ENCODE measurements at places on chromosomes 3 and 15.

- no peak for DNase-seq
- H3K36me3 ChIP-seq: no peaks in the 10 kb centered on the region
- H3K4me1 ChIP-seq: peaks cover 16% of the 10 kb centered on the region
- no peak overlapping the region for H3K4me3 ChIP-seq
- no peak overlapping the region for H3K27ac ChIP-seq
Observed at GRCh38 chr15:98663606-98664005, 15.3 kb downstream of the IGF1R start.

DNA sequence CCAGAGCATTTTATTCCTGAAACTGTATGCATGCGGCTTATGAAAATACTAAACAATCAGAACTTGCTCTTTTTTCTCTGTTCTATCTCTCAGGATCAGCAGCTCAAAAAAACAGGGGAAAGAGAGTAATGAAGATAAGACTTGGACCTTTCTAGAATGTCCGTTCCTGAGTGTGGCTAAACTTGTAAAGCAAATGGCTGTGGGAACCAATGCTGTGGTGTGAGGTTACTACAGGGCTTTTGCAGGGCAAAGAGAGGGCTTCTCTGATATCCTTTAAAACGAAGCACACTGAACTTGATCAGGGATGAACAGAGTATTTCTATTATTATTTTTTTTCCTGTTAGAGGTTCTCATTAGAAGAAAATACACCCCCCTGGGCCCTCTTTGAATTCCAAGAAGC lies 223.4 kb downstream of the THRB start:
- no peak overlapping the region for H3K4me3 ChIP-seq
- H3K27me3 ChIP-seq: peaks cover 13% of the 10 kb centered on the region
- no peak for DNase-seq
- H3K36me3 ChIP-seq: no peaks in the 10 kb centered on the region
- H3K27ac ChIP-seq: no peak overlapping the region
- H3K4me1 ChIP-seq: no peaks in the 10 kb centered on the region

GRCh38 chr3:52068730-52069129 lies 12.4 kb upstream of the DUSP7 start:
- no peak for DNase-seq
- no peaks in the 10 kb centered on the region for H3K4me1 ChIP-seq
- no peaks in the 10 kb centered on the region for H3K27me3 ChIP-seq
- H3K27ac ChIP-seq: no peak overlapping the region

GRCh38 chr3:55069950-55070349 lies 142.1 kb upstream of the LRTM1 start:
- H3K4me1 ChIP-seq: no peaks in the 10 kb centered on the region
- no peak for DNase-seq
- H3K36me3 ChIP-seq: no peaks in the 10 kb centered on the region
- H3K4me3 ChIP-seq: no peak overlapping the region
- no peak overlapping the region for H3K27ac ChIP-seq

DNA sequence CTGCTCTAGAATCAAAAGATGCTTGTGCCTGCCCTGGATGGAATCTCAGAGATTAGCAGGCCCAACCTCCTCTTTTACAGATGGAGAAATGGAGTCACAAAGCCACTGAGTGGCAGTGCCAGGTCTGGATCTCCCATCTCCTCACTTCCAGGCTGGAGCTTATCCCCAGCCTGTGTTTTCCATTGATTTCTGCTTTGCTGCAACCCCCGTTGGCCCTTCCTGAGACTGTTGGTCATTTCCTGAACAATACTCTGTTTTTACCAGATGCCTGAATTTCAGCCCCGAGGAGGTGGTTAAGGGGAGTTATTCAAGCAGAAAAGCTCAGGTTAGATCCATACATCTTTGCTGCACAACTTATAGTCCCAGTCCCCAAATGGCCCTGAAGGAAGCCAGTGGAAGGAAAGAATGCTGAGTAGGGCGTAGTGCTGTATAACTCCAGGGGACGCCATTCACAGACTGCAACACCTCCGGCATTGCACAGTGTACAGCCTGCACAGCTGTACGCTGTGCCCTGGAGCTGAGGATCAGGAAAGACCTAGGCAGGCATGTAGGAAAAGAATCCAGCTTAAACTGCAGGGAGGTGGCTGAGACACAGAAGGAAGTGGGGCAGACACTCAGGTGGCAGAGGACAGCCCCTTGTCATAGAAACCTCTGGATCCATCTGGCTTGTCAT lies 77.5 kb downstream of the RPLP1 start:
- H3K27ac ChIP-seq: no peak overlapping the region
- H3K36me3 ChIP-seq: no peaks in the 10 kb centered on the region
- H3K27me3 ChIP-seq: peaks cover 11% of the 10 kb centered on the region
- no peak for DNase-seq
- peaks cover 2% of the 10 kb centered on the region for H3K4me1 ChIP-seq
- H3K4me3 ChIP-seq: no peak overlapping the region

GRCh38 chr3:105772635-105773034 lies 96.2 kb downstream of the CBLB start:
- H3K27ac ChIP-seq: peak overlapping the region; percentile 38
- H3K4me1 ChIP-seq: peaks cover 74% of the 10 kb centered on the region
- DNase-seq: no peak
- no peaks in the 10 kb centered on the region for H3K27me3 ChIP-seq
- no peak overlapping the region for H3K4me3 ChIP-seq

GRCh38 chr3:38137615-38138348 lies 679 bp upstream of the MYD88 start:
- H3K27me3 ChIP-seq: no peaks in the 10 kb centered on the region
- peaks cover 49% of the 10 kb centered on the region for H3K4me1 ChIP-seq
- no peak for DNase-seq
- peak overlapping the region; percentile 100 for H3K27ac ChIP-seq

All from activated naive CD8-positive, alpha-beta T cell treated with anti-CD3 and anti-CD28 coated beads, Interleukin-2, amount 10 ng/mL, durations not matched to agents 7 days and 5 days (primary cell).